Inflammatory macrophage treated with lipopolysaccharide for 1 hour (primary cell): ENCODE measurements at places on chromosomes 12 and 14.

- no peak for DNase-seq
Measured at GRCh38 chr14:104576970-104577332, 2.6 kb upstream of the C14orf180 start.

DNA sequence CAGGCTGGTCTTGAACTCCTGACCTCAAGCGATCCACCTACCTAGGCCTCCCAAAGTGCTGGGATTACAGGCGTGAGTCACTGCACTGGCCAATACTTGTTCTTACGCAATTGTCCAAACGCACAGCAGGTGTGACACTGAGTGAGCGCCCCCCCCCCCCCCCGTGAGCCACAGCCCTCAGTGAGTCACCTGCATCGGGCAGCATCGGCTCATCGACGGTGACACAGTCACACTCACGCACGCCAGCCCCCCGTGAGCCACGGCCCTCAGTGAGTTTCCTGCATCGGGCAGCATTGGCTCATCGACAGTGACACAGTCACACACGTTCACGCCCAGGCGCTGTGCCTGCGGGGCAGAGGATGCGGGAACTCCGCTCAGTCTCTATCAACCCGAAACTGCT, 42.5 kb downstream of the GALNT9 start:
- DNase-seq, result no peak

DNA sequence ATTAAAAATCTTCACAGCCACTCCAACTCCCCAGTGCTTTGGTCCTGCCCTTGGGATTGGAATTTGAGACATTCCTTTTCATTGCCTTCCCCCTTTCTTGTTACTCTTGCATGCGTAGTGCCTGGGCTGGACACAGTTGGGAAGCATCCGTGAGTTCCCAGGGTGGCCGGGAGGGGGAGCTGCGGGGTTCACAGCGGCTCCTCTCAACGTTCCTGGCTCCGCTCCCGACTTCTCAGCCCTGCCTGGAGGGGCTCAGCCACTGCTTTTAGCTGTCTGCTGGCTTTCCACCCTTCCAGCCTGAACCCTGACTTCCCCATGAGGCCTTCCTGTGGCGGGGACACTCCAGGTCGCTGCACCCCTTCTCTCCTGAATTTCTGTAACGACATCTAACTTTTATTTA, 3.2 kb downstream of the TEX52 start:
- DNase-seq, result peak; percentile 65

DNA sequence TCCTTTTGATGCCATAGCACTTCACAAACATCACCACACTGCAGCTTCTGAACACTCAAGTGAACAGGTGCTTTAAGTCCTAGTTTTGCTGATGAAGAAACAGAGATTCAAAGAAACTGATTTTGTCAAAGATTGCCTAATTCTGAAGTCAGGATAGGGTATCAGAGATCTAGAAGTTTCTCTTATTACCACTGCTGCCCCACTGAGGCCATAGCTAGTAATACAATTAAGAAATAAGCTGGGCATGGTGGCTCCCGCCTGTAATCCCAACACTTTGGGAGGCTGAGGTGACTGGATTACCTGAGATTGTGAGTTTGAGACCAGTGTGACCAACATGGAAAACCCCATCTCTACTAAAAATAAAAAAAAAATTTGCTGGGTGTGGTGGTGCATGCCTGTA, 458.3 kb upstream of the SEL1L start:
- no peak for DNase-seq

DNA sequence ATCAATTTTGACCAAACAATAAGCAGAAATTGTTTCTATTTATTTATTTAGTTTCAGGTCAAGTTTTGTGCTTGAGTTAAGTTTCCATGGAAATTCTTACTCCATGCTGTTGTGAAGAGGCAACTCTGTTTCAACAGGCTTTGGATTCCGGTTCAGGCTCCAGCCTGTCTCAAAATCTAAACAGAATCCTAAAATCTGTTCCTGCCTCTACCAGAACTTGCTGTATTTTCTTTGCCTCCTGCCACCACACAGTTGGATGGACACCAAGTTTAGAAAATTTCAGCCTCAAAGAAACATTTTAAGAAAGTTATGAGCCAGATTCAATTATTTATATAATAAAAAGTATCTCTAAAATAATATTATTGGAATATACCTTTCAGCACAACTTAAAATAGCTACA, 330.9 kb downstream of the FOXG1 start:
- DNase-seq, result no peak

DNA sequence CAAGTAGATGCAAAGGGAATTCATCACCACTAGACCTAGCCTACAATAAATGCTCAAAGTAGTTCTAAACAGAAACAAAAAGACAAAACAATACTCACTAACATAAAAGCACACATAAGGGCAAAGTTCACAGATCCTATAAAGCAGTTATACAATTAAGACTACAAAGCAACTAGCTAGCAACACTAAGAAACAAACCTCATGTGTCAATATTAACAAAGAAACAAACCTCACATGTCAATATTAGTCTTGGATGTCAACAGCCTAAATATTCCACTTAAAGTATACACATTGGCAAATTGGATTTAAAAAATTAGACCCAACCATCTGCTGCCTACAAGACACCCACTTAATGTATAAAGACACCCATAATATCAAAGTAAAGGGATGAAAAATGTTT, 152.7 kb downstream of the KCNK10 start:
- DNase-seq, result no peak
